ENCODE measurements at places on chromosomes 7 and 10. TPM values are rescaled to one million over a fixed set of nuclear protein-coding genes. Genes with fewer than 3 reads are reported as not detected.

DNA sequence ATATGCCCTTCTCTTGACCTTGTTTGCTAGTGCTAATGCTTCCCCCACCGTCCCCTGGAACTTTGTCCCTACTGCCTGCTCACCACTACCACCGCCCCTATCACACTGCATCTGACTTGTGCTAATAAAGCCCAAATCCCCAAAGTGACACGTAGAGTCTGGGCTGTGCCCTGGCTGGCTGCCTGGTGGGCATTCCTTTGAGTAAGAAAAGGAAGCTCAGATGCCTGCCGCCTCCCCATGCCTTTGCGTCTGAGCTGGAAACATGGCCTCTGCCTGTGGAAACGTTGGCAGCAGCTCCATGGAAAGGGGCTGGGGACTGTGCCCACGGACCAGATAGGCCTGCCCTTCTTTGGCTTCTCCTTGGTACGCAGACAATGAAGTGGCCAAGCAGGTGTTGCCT lies 138.3 kb downstream of the CYP26A1 start:
- DNase-seq, result no peak

SAMD9L gene
- 7.6 TPM for total RNA-seq

CTAGE8 gene
- 5.3 TPM for total RNA-seq

ATG9B gene
- total RNA-seq, result 15.4 TPM

DNA sequence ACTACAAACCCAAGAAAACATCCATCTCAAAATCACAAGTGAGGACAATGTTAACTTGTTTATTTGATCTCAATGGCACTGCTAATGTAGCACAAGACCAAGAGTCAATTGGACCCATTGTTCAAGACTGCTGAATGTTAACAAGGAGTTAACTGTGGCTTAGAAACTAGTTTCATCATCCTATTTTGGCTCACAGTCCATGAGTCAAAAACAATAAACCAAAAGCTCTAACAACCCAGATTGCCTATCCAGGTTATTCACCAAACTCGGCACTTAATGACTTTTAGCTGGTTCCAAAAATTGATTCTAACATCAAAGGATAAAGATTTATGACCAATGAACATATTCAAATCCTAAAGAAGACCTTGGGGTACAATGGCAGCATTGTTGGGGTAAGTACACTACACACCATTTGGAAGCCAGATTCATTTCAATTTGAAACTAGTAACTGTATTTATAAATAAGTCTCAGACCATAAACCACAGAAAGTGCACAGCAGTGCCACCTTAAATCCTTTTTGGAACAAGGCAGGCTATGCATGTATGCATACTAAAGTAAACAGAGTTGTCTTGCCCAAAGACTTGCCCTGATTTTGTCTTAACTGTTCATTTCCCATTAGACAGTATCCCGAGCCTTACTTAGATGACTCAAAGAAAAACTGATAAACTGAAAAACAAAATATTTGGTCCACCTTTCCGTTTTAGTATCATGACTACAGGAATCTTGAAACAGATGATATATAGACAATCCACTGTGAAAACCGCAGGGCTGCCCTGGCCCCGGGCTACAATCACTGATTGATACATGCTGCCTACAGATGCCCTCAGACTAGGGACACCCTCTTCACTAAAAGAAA lies 84.5 kb downstream of the SRPK2 start:
- DNase-seq, result peak; percentile 11

- no peak for DNase-seq
These were observed 125.6 kb downstream of the CCDC71L start for GRCh38 chr7:106535234-106535932.

CPA4 gene
- total RNA-seq, result 63.8 TPM

DNA sequence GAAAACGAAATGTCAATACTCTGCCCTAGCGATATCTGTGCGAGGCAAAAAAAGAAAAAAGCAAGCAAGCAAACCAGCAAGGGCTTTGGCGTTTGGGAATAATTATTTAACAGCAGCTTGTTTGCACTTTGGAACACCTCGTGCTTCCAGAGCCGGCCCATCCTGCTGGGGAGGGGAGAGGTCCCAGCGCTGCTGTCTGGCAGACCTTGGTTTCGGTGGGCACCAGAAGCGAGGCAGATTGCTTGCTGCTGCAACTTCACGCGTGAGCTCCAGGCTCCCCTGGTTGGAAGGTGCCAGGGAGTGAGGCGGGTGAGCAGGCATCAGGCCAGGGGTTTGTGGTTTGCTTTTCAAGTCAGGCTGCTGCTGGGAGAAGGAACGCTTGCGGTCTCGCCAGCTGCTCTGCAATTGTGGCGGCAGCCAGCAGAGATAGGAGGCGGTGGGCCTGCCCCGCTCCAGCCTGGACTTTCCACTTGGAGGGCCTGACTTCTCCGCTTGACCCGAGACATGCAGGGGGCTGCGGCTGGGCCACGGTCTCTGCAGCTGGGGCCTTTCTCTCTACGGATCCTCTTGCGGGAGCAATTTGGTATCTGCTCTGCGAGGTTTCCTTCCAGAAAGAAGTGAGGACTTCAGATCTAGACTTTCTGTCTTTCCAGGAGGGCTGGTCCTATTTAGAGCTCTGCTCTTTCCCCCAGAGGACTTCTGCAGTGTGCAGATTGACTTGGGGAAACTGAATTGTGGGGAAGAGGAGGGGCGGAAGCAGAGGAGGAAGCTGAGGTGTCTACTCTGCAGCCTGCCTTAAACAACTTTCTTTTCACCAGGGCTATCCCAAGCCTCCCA lies 131.4 kb downstream of the PRPF18 start:
- DNase-seq, result peak; percentile 51

GRCh38 chr10:6579904-6580278 lies at the start of gene PRKCQ:
TSS of gene PRKCQ (minus strand) at chr10:6580276. CDS start at chr10:6515135, 65,141 bp downstream.
- no peak for DNase-seq

GALNT17 gene
- 6.3 TPM for total RNA-seq

DNA sequence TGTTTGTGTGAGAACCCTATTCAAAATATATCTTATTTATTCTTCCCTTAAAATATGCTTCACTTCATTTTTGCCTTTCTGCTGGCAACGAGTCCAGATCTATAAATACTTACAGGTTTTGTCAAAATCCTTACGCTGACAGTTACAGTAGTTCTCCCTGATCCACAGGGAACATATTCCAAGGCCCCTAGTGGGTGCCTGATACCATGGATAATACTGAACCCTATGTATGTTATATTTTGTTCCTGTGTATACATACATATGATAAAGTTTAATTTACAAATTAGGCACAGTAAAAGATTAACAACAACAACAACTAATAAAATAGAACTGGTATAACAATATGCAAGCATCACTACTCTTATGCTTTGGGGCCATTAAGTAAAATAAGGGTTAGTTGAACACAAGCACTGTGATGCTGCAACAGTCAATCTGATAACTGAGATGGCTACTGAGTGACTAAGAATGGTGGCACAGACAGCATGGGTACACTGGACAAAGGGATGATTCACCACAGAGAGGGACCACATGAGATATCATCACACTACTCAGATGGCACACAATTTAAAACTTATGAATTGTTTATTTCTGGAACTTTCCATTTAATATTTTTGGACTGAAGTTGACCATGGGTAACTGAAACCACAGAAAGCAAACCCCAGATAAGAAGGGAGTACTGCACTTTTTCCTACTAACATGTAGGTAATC lies 29.4 kb upstream of the PCGF5 start:
- no peak for DNase-seq

GRCh38 chr10:54372179-54372578 lies 428.9 kb downstream of the PCDH15 start:
- no peak for DNase-seq
